ENCODE measurements at places on chromosomes 6 and 20. TPM values are rescaled to one million over a fixed set of nuclear protein-coding genes. Genes with fewer than 3 reads are reported as not detected.

DNA sequence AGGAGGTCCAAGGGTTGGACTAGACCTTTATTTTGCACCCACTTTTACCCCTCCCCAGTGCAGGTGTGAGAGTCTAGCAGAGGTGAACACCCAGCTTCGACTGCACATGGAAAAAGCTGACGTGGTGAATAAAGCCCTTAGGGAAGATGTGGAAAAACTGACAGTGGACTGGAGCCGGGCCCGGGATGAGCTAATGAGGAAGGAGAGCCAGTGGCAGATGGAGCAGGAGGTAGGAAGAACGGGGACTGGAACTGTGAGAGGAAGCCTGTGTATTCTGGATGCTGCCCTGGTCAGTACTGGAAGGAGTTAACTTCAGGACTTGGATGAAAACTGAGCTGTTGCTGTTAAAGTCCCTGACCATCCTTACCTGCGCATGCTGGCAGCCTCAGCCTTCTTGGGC lies 10.6 kb downstream of the CEP250 start:
- H3K4me1 ChIP-seq: no peaks in the 10 kb centered on the region
- H3K27me3 ChIP-seq: no peaks in the 10 kb centered on the region
- no peak overlapping the region for H3K4me3 ChIP-seq
- no peak for DNase-seq

The CTNNBL1 gene
- 22.0 TPM for total RNA-seq

The BANF2 gene
- total RNA-seq: not detected

The CST8 gene
- total RNA-seq: not detected

GRCh38 chr6:158172001-158172400 lies 3.9 kb downstream of the GTF2H5 start:
- H3K27ac ChIP-seq: no peak overlapping the region
- H3K27me3 ChIP-seq: no peaks in the 10 kb centered on the region
- DNase-seq: no peak
- H3K4me1 ChIP-seq: peaks cover 4% of the 10 kb centered on the region
- H3K36me3 ChIP-seq: no peaks in the 10 kb centered on the region

The ZDHHC14 gene
- total RNA-seq: 10.2 TPM

- no peaks in the 10 kb centered on the region for H3K36me3 ChIP-seq
- no peaks in the 10 kb centered on the region for H3K27me3 ChIP-seq
- no peaks in the 10 kb centered on the region for H3K4me1 ChIP-seq
- no peak overlapping the region for H3K4me3 ChIP-seq
- no peak overlapping the region for H3K27ac ChIP-seq
Observed at GRCh38 chr20:43974695-43975094, 60.0 kb downstream of the TOX2 start.

DNA sequence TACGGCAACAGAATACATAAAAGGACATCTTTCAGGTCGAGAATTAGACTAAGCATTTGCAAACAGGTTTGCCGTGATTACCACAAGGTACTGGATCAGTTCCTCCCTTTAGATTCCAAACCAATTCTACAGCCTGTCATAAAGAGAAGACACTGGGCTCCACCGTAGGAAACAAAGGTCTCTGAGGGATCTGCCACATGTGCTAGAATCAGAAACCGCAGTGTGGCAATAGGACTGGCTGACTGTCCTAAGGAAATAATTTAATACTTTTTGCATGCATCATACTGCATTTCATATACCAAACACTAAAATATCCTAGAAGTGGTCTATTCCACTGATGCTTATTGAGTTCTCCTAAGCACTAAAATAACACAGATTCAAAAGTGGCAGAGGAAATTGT lies 59.2 kb downstream of the POPDC3 start:
- no peak overlapping the region for H3K27ac ChIP-seq
- H3K4me1 ChIP-seq: no peaks in the 10 kb centered on the region
- no peak for DNase-seq
- no peaks in the 10 kb centered on the region for H3K36me3 ChIP-seq

DNA sequence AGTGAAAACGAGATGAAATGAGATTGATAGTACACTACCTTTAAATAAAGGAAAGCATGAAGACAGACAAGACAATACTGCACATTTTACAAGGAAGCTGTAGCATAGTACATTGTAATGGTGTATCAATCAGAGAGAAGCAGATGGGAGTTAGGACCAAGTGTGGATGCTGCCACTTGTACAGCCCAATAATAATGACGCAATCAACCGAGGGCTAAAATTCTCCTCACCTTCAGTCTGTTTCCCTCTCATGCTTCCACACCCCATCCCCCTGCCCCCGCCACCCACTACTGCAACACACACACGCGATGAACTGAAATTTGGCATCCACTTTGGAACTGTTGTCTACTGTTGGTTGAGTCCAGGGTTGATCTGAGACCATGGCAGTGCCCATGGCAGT lies 12.4 kb upstream of the HDGFL1 start:
- no peaks in the 10 kb centered on the region for H3K4me1 ChIP-seq
- H3K4me3 ChIP-seq: no peak overlapping the region
- H3K27ac ChIP-seq: no peak overlapping the region
- no peaks in the 10 kb centered on the region for H3K36me3 ChIP-seq

The SNAP25 gene
- 4.2 TPM for total RNA-seq

The SEMG2 gene
- not detected for total RNA-seq

DNA sequence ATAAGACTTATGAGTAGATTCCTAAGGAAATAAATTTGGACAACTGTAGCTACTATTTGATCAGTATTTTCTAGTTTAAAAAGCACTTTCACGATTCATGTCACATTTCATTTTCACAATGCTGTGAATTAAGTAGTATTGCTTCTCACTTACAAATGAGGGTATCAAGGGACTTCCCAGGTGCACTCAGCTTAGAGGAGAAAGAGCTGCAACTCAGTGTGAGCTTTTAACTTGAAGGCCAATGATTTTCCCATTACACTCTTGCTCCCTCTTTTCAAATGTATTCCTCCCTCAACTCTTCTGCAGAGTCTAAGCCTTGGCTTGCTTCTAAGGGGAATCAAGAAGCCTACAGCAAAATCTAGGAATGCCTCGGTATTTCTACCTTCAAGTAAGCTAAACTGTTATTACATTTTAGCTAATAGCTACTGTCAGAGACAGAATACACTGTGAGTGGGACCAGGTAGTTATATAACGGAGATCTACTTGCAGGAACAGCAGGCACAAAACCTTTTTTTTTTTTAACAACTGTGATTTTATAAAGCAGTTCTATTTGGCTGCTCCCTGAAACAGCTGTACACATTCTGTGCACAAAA lies 339.0 kb downstream of the SYNE1 start:
- no peak overlapping the region for H3K4me3 ChIP-seq
- H3K4me1 ChIP-seq: no peaks in the 10 kb centered on the region
- no peaks in the 10 kb centered on the region for H3K36me3 ChIP-seq
- H3K27ac ChIP-seq: peak overlapping the region; percentile 19
- no peak for DNase-seq

- no peaks in the 10 kb centered on the region for H3K27me3 ChIP-seq
- no peak overlapping the region for H3K4me3 ChIP-seq
- DNase-seq: no peak
- no peaks in the 10 kb centered on the region for H3K4me1 ChIP-seq
- H3K36me3 ChIP-seq: no peaks in the 10 kb centered on the region
- no peak overlapping the region for H3K27ac ChIP-seq
Observed at GRCh38 chr6:129211626-129212025, 328.7 kb downstream of the LAMA2 start.

DNA sequence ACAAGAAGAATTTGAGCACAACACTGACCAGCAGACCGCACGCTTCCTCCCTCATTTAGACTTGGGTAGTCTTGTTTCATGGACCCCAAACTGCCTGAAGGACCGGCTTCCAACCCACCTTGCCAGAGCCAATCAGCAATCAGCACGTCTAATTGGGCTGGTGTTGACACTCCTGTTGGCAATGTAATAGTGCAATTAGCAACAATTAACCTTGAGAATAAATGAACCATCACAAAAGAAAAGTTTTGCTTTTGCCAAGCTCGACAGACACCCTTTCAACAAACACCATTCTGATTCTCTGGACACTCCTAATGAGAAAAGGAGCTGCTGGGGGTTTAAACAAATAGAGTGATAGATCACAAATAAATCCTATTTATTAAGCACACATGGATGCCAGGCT lies 61.0 kb downstream of the EDN3 start:
- peaks cover 11% of the 10 kb centered on the region for H3K27me3 ChIP-seq
- H3K4me1 ChIP-seq: no peaks in the 10 kb centered on the region
- H3K4me3 ChIP-seq: no peak overlapping the region
- no peak overlapping the region for H3K27ac ChIP-seq
- DNase-seq: no peak
- H3K36me3 ChIP-seq: no peaks in the 10 kb centered on the region

Measured in transverse colon (tissue), 4 donors.